Stimulated activated CD8-positive, alpha-beta memory T cell treated with anti-CD3 and anti-CD28 coated beads, Interleukin-7, amount 100 ng/mL, for 1 hour (primary cell): ENCODE measurements at places on chromosomes 1 and 21.

DNA sequence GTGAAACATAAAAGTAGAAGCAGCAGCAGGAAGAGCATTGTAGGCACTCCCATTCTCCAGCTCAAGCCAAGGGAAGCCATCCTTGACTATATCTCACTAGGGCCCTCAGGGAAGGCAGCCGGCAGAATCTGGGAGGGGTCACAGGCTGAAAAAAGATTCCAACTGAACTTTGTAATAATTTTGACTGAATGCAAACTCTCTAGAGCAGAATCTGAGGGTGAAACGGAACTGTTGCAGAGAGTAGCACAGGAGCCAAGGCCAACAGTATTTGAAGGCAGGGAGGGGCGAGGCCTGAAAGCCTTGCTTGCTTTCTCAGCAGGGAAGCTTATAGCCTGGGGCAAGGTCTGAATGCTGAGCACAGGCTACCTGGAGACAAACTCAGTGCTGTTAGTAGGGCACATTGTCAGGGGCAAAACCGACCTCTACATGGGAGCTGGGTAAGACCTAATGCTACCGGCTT lies 180.6 kb downstream of the COL24A1 start:
- no peak for DNase-seq

DNA sequence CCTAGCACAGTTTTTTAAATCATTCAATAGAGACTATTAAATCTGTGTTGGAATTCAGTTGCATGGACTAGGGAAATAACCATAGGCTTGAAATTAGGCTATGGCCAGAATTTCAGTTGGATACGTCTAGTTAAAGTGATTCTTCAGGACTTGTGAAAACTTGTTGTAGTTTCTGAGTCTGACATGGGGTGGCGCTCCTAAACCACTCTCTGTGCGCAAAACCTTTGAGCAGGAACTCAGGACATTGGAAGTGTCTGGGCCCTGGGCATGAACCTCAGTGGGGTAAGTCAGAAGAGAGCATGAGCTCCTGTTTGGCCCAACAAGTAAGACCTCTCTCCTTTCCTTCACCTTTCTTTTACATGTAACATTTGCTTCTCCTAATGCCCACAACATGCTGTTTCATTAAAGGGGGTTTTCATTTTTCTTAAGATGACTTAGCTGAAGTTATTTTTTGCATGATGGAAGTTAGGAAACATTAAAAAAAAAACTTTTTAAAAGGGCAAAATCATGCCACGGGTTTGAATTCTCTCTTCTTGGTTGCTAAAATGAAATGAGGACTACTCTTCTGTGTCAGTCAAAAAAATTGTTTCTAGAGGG lies 17.1 kb upstream of the CCDC190 start:
- no peak for DNase-seq

GRCh38 chr1:209207126-209207700 lies 376.3 kb upstream of the CAMK1G start:
- no peak for DNase-seq

- DNase-seq = peak; percentile 2
Observed at GRCh38 chr21:17925000-17925610, 105.9 kb upstream of the C21orf91 start.

- no peak for DNase-seq
Observed at GRCh38 chr1:12572522-12572921, 45.5 kb downstream of the DHRS3 start.

GRCh38 chr1:99643021-99643779 lies 2.7 kb upstream of the PALMD start:
- DNase-seq = no peak

- no peak for DNase-seq
Observed at GRCh38 chr1:222914861-222915632, 100.2 kb downstream of the DISP1 start.

DNA sequence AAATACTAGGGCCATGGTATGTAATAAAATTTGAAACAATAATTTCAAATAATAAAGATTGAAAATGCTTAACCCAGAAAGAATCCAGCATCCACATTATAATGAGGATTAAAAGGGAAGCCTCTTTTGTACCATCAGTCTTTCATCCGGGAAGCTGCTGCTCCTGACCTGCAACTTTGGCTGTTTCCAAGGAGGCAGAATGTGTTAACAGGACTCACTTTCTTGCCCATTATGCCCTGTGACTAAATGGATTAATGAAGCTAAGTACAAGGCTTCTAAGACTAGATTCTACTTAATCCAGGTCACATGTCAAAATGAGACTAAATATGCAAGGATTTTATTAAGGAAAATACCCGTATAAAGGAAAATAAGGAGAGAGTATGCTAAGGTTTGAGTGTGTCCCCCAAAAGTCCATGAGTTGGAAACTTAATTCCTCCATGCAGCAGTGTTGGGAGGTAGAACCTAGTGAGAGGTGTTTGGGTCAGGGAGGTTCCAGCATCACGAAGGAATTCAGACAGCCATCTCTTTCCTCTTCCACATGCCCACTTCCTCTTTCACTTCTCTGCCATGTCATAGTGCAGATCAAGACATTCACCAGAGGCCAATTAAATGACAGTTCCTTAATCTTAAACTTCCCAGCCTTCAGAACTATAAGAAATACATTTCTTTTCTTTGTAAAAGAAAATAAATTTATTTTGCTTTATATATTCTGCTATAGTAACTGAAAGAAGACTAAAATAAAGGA lies 27.7 kb downstream of the FMO2 start:
- DNase-seq = no peak

- DNase-seq = no peak
Observed at GRCh38 chr1:38308780-38309179, 262.2 kb upstream of the POU3F1 start.

DNA sequence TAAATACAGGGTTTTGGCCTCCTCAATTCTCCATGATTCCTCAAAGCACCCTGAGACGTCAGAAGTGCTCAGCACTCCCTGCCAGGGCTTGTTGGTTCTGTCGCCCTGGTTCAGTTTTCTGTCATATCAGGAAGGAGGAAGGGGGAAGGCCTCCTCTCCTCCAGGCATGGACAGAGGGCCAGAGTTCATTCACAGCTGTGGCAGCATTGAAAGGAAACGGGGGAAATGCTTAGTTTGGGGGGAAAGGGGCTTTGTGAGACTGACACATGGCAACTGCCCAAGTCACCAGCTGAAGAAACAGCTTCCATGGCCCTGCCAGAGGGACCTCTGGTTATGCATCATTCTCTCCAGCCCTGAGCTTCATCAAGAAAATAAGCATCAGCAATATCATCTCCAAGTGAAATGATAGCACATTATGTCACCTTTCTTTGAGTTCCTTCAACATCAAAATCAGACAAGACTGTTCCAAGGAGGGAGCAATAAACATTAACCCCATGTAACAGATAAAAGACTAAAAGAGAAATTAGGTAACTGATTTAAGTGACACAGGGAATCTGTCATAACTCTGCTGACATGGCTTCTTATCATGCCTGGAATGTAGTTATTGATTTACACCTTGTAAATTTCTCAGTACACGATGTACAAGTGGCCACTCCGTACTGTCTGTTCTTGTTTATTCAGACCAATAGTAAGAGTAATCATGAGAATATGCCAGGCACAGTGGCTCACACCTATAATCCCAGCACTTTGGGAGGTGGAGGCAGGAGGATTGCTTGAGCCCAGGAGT lies 103.2 kb upstream of the SLC25A33 start:
- DNase-seq = no peak

DNA sequence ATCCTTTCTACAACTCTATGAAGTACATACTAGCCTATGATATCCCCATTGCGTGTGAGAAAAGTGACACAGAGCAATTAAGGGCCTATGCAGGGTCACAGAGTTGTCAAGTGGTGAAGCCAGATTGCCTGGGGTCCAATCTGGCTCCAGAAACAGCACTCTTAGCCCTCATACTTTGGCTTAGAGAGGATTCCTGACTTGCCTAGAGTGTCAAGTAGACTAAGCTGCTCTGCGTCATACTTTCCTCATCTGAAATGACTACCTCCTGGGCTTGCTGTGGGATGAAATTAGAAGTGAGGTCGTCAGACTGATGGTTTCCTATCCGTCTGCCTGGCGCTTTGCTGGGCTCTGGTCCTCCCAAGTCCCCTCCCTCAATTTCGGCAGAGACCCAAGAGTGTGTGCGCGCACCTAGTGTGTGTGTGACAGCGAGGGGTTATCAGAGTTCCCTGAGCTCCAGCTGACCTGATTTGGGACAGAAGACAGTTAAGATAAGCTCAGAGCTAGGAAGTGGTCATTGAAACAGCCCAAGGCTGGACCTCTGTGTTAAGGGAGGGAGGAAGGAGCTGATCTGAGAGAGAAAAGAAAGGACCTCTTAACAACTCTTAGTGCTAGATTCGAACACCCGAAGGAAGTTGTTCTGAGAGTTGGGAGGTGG lies 5.4 kb upstream of the NUAK2 start:
- DNase-seq = no peak

DNA sequence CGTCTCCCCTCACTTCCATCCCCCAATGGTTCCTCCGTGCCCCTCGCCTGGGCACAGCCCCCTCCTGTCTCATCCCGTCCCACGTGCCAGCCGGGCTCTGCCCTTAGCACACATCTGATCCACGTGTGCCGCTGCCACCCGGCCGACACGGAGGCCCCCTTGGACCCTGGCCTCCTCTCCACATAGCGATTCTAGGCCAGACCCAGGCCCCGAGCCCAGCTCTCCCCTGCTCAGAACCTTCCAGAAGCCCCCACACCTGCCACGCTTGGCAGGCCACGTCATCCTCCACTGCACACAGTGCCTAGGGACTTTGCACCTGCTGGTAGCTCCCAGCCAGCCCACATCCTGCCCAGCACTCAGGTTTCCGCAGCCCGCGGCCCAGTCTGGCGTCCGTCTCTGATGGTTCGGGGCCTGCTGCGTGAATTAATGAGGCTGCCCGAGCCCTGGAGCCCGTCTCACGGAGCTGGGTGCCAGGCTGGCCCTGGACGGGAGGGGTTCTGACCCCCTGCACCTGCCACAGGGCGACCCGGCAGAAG lies 20.1 kb downstream of the PLCH2 start:
- DNase-seq = peak; percentile 2

GRCh38 chr1:27891196-27891889 lies 19.0 kb downstream of the THEMIS2 start:
- DNase-seq = no peak

- DNase-seq = no peak
Observed at GRCh38 chr1:112105557-112105956, 116.1 kb upstream of the KCND3 start.

DNA sequence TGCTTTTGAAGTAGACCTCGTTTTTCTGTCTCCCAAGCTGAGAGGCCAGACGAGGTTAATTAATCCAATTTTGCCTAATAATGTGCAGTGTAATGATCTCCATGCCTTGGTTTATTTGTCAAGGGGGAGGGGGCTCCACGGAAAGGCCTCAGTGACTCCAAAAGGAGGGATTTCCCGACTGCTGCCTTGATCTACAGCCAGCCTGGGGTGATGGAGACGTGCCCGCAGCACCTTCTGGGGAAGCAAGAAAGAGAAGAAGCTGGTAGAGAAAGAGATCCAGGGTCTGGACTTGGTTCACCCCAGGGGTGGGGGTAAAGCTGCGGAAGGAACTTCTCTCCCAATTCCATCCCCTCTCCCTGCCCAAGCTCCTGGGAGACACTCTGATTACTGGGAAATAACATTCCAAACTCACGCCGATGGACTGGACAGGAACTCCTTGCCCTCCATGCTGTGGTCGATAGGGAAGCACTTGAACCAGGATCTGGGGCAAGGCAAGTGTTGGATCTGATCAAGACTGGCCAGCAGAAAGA lies 44.1 kb upstream of the SIM2 start:
- DNase-seq = no peak

GRCh38 chr1:204574016-204574864 lies 58.0 kb downstream of the MDM4 start:
- DNase-seq = no peak

GRCh38 chr1:10698726-10699469 lies 97.5 kb downstream of the CASZ1 start:
- no peak for DNase-seq

- DNase-seq = no peak
Observed at GRCh38 chr21:41108668-41109585, 59.0 kb upstream of the BACE2 start.

- DNase-seq = no peak
Observed at GRCh38 chr21:37828991-37829390, 87.3 kb downstream of the KCNJ6 start.

DNA sequence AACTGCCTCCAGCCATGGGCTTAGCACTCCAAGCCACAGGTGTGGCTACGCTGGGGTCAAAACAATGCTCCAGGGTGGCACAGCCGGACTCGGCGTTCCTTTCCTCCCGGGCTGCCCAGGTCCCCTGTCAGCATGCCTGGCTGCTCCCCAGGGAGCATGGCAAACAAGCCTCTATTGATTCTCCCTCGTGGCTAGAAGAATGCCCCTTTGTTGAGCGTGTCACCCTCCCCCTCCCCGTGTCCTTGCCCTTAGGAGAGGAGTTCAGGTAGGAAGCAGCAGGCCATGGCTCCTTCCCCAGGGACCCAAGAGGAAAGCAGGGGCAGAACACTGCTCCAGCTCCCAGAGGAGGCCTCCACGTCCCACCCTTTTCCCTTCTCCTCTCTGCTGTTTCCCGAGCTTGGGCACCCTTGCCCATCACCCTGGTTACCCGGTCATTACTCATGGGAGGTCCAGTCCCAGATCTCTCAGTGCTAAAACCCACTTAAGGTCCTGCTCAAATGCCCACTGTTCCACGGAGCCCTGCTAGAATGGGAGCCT lies 57.4 kb upstream of the CITED4 start:
- no peak for DNase-seq
